ENCODE measurements at places on chromosomes 7 and 10.
A peak's percentile ranks its signal among the peaks of the same experiment; 100 is the strongest.

GRCh38 chr7:44380831-44381493 lies 55.6 kb upstream of the CAMK2B start:
- DNase-seq: no peak

DNA sequence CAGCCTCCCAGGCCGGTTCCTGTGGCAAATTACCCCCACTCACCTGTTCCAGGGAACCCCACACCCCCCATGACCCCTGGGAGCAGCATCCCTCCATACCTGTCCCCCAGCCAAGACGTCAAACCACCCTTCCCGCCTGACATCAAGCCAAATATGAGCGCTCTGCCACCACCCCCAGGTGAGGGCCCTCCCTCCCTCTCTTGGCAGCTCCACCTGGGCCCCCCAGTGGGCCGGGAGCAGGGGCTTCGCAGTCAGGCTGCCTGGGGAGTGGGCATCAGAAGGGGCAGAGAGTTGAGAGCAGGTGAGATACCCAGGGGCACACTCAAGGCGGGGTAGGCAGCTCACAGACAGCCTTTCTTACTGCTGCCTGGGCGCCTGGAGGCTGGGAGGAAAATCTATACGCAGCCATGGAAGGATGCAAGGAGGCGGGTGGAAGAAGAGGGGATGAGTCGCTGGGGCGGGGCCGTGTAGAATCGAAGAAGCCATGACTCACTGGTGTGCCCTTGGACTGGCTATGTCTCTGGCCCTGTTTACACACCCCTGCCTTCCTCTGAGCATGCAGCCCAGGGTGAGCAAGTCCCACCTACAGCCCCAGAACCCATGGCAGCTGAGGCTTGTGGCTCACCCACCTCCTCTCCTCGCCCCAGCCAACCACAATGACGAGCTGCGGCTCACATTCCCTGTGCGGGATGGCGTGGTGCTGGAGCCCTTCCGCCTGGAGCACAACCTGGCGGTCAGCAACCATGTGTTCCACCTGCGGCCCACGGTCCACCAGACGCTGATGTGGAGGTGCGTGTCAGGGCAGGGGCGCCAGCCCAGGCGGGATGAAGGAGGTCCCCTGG lies 48.6 kb upstream of the PPIF start:
- peak; percentile 71 for DNase-seq

- no peak for DNase-seq
These were observed 155.4 kb downstream of the SEC23IP start for GRCh38 chr10:120047926-120048325.

- DNase-seq: no peak
These were observed 9.6 kb upstream of the FRMPD2 start for GRCh38 chr10:48284002-48284546.

DNA sequence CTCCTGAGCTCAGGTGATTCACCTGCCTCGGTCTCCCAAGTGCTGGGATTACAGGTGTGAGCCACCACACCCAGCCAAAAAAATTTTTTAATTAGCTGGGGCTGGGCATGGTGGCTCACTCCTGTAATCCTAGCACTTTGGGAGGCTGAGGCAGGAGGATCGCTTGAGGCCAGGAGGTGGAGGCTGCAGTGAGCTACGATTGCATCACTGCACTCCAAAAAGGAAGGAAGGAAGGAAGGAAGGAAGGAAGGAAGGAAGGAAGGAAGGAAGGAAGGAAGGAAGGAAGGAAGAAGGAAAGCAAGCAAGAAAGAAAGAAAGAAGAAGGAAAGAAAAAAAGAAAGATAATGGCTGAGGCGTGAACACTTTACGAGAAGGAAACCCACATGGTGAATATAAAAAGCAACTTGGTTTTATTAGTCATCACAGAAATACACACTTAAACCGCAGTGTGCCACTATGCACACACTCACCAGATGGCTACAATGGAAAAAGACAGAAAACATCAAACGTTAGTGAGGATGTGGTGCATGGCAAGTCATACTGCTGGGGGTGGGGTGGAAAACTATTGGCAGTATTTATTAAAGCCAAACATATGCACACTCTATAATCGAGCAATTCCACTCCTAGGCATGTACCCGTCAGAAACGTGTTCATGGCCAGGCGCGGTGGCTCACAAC lies 4.4 kb upstream of the CCL26 start:
- peak; percentile 96 for DNase-seq

GRCh38 chr7:47552621-47553020 lies 29.3 kb downstream of the TNS3 start:
- DNase-seq: no peak

GRCh38 chr10:82889728-82890127 lies 1014.7 kb downstream of the NRG3 start:
- no peak for DNase-seq

DNA sequence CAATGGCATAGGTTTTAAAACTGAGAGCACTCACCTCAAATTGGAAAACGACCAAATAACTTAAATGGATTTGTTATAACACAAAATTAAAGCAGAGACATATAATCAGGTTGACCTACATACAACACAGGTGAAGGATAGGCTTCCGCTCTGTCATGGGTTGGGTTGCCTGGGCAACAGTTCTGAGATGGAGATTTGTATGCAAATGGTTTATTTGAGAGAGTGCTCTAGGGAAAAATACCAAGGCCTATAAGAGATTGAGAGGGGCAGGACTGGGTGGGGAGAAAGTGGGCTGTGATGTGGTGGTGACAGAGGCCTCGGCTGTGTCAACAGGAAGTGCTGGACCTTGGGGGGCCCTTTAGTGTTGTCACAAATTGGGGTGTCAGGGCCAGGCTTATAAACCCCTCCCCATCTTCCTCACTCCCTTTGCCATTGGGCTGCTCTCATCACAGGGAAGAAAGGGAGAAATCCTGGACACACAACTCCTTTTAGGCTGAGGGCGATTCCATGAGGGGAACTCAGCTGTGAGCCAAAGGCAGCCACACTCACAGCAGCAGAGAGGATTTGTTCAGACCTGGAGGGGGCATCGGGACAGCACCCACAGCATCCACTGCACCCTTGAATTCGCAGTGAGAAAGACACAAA lies 105.4 kb upstream of the LYZL1 start:
- DNase-seq: no peak

- DNase-seq: no peak
These were observed 14.1 kb upstream of the SUN1 start for GRCh38 chr7:818031-818699.

- no peak for DNase-seq
These were observed 25.9 kb upstream of the PTPRN2 start for GRCh38 chr7:158613481-158613880.

GRCh38 chr10:97314671-97315070 lies 4.4 kb upstream of the FRAT1 start:
- DNase-seq: peak; percentile 32

Data from MV-4-11 (cell line).